ENCODE measurements at places on chromosomes 6 and 20.

- DNase-seq: no peak
Observed at GRCh38 chr6:22558288-22558882, 11.0 kb upstream of the HDGFL1 start.

DNA sequence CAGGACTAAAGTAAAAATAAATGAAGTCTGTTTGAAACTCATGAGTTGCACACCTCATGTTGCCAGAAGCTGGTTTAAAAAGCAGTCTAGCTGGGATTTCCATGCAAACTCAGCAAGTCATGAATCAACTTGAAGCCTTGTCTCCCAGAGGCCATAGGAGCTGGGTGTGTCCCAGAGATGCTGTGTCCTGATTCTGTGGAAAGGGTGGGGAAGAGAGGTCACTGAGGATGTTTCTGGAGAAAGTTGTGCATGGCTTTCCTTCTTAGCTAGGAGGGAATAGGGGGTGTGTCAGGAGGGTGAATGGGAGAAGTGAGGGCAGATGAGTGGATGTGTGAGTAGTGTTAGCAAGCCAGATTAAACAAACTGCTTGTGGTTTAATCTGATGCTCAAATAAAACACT lies 111.3 kb downstream of the ADAT2 start:
- no peak for DNase-seq

GRCh38 chr6:38077488-38078030 lies 258.0 kb downstream of the ZFAND3 start:
- no peak for DNase-seq

GRCh38 chr20:7248281-7249201 lies 481.1 kb downstream of the BMP2 start:
- no peak for DNase-seq

DNA sequence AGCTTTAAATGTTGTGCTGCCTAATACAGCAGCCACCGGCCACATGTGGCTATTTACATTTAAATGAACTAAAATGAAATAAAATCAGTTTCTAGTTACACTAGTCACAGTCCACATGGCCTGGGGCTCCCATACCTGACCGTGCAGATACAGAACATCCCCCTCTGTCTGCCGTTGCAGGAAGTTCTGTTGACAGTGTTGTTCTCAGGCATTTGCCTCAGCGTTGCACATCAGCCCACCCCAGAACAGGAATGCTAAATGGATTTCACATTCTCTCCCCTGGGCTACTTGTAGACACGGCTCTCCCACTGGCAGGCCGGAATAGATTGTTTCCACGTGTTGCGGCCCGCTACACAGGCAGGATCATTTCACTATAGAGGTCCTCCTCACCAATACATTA lies 26.3 kb downstream of the JAG1 start:
- DNase-seq: no peak
